Upper lobe of right lung (tissue), 1 donor: ENCODE measurements at places on chromosomes 11 and 22.

DNA sequence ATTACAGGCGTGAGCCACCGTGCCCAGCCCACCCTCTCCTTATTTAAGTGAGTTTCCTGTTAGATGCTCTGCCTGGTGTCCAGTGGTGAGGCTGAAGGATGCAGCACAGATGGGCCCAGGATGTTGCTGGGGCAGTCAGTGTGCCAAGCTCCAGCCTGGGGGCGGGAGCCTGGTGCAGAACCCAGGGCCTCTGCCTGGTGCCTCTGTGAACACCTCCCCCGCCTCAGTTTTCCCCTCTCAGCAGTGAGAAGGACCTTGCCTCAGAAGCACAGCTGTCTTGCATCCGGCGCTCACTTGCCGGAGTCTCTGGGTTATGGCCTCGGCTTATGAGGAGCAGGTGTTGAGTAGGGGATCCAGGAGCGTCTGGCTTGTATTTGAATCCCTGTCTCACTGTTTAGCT lies 116.2 kb downstream of the KIAA1671 start:
- DNase-seq: no peak

DNA sequence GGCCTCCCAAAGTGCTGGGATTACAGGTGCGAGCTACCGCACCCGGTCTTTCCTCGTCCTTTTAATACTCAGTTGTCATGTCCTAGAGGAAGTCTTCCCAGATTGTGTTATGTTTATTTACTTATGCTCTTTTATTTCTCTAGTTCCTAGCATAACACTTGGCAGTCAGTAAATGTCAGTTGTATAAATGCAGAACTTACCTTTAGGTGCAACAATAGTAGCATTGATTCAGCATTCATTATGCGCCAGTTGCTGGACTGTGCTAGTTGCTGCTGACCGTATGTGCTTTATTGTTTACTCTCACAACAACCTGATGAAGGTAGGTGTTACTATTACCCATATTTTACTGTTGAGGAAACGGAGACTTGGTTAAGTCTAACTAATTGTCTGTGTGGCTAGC lies 20.8 kb downstream of the QSER1 start:
- DNase-seq: no peak

DNA sequence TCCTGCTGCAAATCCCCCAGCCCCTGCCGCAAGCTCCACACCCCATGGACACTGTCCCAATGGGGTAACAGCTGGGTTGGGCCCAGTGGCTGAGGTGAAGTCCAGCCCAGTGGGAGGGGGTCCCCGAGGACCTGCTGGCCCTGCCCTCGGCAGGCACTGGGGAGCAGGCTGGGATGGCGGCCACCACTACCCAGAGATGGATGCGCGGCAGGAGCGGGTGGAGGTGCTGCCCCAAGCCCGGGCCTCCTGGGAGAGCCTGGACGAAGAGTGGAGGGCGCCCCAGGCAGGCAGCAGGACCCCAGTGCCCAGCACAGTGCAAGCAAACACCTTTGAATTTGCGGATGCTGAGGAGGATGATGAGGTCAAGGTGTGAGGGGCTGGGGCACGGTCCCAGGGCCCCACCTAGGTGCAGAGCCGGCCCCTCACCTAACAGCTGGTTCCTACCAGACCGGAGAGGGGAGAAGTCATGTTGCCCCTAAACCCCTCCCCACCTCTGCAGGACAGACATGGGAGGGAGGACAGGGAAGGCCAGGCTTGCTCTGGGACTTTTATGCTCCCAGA lies 8.2 kb downstream of the CDC42EP1 start:
- no peak for DNase-seq

GRCh38 chr11:20627701-20628100 lies 28.3 kb downstream of the SLC6A5 start:
- DNase-seq: no peak

DNA sequence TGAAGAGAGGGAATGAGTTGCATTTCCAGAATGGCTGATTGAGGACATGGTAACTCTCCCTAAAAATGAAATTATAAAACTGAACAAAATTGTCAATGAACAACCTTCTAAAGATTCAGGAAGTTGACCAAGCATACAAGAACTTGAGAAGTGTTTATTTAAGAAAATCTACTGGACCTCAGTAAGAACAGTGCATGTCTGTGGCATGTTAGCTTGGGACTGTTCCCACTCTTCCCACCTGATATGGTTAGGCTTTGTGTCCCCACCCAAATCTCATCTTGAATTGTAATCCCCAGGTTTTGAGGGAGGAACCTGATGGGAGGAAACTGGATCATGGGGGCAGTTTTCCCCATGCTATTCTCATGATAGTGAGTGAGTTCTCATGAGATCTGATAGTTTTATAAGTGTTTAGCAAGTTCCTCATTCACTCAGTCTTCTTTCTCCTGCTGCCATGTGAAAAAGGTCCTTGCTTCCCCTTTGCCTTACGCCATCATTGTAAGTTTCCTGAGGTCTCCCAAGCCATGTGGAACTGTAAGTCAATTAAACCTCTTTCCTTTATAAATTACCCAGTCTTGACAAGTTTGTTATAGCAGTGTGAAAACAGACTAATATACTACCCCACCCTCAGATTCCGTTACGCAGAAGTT lies 15.4 kb downstream of the MS4A13 start:
- DNase-seq: no peak

DNA sequence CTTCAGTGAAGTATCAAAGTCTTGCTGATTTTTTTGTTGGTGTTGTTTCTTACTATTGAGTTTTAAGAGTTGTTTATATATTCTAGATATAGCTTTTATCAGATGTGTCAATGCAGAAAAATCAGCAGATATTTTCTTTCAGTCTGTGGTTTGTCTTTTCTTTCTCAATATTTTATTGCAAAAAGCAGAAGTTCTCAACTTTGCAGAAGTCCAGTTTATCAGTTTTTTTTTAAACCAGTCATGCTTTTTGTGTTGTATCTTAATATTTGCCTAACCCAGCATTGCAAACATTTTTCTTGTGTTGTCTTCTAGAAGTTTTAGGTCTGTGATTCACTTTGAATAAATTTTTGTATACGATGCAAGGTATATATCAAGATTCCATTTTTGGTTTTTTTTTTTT lies 7.0 kb downstream of the ASRGL1 start:
- DNase-seq: no peak
